ENCODE measurements at places on chromosomes 4 and X.

DNA sequence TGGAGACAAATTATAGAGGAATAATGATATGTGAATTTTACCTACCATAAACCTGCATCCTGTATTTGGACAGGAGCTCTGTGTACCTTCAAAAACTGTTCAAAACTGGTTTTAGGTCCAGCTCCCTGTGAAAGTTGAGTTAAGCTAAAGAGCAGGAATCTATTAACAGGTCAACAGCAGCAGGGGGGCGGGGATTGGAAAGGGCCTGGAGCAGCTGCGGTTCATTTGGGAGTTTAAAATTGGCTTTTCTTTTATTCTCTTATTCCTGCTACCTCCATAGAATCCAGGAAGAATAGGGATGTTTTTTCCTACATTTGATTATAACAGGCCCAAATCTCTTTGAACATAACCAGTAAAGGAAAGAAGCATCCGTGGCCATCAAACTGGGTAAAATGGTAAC is 23.8 kb downstream of the SHROOM3 start:
- DNase-seq, result no peak

DNA sequence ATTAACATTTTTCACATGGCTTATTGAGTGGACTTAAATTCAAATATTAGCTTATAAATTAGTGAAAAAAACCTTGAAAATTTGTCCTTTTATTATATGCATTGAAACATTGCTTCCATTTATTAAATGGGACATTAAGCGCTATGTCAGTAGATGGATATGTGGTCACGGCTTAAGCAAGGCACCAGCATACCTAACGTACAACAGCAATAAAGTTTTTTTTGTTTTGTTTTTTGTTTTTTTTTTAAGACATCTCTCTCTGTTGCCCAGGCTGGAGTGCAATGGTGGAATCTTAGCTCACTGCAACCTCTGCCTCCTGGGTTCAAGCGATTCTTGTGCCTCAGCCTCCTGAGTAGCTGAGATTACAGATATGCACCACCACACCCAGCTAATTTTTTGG is 31.6 kb downstream of the PGM2 start:
- no peak for DNase-seq

DNA sequence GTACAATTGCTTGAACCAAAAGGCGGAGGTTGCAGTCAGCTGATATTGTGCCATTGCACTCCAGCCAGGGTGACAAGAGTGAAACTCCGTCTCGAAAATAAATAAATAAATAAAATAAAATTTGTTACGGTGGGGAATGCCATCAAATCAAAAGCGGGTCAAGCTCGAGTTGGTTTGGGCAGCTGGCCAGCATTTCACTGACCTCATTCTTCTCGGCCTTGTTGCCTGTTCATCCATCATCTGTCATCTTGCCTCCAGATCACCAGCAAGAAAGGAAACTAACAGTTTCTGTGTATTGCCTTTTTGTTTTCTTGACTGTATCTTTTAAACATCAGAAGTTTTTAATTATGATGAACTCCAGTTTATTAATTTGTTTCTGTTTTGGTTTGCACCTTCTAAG is 31.5 kb upstream of the KLHL2 start:
- DNase-seq, result no peak

GRCh38 chr4:127018381-127018780 is 614.4 kb upstream of the INTU start:
- no peak for DNase-seq

- no peak for DNase-seq
These were observed 1.4 kb upstream of the EMCN start for GRCh38 chr4:100519205-100519604.
